ENCODE measurements at places on chromosomes 1 and 21.

GRCh38 chr1:109282497-109282951, 421 bp downstream of the PSRC1 start:
- no peak for DNase-seq

DNA sequence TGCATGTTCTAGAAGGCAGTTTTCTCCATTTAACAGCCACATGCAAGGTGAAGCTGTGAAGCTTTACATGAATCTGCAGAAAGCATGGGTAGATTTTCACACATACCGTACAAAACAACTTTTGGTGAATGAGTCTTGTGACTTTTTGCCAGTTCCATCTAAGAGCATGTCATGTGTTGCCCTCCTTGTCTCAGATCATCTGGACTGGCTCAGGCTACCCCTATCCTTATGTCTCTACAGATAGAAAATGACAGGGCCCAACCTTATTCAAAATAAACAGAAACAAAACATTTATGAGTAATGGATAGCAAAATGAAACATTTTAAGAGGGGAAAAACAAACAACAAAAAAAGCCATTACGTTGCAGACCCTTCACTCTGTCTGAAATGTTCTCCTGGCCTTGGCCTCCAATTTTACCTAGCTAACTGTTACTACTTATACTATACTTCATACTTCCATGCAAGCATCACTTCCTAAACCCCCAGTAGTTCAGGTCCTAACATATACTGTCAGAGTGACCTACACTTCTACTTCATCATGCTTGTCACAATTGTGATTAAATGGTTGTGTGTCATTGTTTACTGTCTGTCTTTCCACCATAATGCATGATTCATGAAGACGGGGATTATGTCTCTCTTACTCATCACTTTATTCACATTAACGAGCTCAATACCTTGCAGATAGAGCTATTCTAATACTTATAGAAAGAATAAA, 39.0 kb downstream of the LRRC8C start:
- no peak for DNase-seq

GRCh38 chr1:21492356-21492625, 16.9 kb upstream of the ALPL start:
- no peak for DNase-seq

DNA sequence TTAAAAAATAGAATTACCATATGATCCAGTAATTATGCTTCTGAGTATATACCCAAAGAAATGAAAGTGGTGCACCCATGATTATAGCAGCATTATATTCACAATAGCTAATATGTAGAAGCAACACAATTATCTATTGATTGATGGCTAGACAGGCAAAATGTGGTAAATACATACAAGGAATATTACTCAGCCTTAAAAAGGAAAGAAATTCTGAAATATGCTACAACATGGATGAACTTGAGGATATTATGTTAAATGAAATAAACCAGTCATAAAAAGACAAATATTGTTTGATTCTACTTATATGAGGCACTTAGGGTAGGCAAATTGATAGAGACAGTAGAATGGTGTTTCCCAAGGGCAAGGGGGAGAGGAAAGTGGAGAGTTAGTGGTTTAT, 80.8 kb downstream of the MAP3K7CL start:
- no peak for DNase-seq

- no peak for DNase-seq
These were observed 198.9 kb downstream of the NTNG1 start for GRCh38 chr1:107339775-107340174.

GRCh38 chr1:229514578-229515275, 6.6 kb upstream of the NUP133 start:
- DNase-seq, result peak; percentile 8

DNA sequence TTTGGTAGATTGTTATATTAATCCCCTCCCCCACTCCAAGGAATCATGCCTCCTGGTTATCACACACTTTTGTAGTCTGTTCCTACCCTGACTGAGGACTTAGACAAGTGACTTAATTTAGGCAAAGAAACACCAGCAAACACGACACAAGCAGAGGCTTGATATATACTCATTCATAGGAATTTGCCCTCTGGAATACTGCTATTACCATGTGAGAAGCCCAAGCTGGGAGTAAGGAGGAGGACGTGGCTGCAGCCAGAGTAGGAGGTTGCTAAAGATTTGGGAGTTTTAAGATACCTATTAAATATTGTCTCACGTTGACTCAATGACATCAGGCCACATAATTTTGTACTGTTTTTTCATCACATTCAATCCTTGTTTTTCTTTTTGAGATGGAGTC, 100.2 kb downstream of the LRRC53 start:
- no peak for DNase-seq

GRCh38 chr1:153698020-153698922, 19.8 kb downstream of the NPR1 start:
- DNase-seq, result no peak

- no peak for DNase-seq
These were observed 29.5 kb downstream of the RRP1B start for GRCh38 chr21:43688906-43689305.

DNA sequence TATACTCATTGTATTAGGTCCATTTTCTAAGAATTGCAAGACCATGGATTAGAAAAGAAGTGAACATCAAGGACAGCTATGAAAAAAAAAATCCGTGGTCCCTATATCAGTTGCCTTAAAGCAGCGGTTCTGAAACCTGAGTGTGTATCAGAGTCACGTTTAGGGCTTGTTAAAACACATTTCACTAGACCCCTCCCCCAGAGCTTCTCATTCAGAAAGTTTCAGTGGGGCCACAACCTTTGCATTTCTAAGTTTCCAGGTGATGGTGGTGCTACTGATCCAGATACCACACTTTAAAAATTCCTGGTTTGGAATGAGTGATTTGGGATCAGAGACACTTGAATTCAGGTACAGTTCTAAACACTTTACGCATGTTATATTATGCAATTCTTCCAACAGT, 96.1 kb upstream of the PRMT6 start:
- no peak for DNase-seq

GRCh38 chr1:66383611-66384010, 150.3 kb upstream of the SGIP1 start:
- no peak for DNase-seq

DNA sequence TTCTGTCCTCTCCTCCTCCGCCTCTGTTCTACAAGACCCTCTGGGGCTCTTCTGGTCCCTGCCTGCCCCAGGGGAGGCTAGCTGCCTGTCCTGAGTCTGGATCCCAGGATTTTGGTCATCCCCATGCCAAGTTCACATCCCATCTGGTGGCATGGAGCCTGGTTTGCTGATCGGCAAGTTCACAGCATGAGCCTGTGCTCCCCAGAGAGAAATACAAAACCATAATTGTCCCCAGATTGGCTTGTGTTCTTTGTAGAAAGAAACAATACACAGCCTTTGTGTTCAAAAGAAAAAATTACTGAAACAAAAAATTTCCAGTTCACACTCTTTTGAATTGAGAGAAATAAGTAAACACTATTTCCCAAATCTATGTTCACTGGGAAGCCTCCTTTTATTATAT, 149.4 kb upstream of the ZC3H12A start:
- no peak for DNase-seq

- DNase-seq, result no peak
These were observed 22.2 kb upstream of the C1orf174 start for GRCh38 chr1:3922201-3922725.

DNA sequence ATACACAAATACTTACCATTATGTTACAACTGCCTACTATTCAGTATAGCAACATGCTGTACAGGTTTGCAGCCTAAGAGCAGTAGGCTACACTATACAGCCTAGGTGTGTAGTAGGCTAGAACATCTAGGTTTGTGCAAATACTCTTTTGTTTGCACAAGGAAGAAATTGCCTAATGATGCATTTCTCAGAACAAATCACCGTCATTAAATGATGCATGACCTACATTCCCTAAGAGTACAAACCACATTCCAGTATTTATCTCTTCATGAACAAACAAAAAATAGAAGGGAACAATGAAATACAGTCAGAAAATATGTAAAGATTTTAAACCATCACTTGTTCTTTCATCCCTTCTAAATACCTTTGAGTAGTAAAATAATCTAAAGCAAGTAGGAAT, 109.7 kb upstream of the HP1BP3 start:
- no peak for DNase-seq

DNA sequence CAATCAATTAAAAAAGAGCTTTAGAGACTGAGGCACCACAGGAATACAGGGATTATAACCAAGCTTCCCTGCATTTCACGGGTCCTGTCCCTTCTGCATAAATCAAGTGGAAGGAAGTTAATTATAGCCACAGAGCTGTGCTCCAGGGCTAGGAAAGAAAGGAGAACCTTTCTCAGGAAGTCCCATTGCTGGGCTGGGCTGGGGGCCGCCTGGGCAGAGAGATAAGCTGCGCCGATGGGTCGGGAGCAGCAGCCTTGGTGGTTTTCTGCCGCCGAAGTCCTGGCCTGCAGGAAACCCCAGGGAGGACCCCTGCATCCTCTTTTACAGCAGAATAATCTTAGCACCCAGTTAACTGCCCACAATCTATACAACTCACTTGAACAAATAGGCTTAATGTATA, 12.6 kb upstream of the CD34 start:
- no peak for DNase-seq

DNA sequence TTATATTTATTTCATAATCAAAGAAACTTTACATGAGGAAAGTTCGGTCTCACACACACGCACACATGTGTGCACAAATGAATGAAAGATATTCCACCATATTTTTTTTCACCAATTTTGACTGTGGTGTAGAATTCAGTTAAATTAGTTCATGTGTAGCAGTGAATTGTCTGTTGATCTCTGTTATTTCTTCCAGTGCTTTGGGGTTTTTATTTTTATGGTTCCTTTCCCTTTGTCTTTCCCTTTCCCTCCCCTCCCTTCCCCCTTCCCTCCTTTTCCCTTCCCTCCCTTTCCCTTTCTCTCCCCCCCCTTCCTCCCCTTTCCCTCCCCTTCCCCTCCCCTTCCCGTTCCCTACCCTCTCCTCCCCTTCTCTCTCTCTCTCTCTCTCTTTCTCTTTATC, 8.9 kb downstream of the RYR2 start:
- no peak for DNase-seq

DNA sequence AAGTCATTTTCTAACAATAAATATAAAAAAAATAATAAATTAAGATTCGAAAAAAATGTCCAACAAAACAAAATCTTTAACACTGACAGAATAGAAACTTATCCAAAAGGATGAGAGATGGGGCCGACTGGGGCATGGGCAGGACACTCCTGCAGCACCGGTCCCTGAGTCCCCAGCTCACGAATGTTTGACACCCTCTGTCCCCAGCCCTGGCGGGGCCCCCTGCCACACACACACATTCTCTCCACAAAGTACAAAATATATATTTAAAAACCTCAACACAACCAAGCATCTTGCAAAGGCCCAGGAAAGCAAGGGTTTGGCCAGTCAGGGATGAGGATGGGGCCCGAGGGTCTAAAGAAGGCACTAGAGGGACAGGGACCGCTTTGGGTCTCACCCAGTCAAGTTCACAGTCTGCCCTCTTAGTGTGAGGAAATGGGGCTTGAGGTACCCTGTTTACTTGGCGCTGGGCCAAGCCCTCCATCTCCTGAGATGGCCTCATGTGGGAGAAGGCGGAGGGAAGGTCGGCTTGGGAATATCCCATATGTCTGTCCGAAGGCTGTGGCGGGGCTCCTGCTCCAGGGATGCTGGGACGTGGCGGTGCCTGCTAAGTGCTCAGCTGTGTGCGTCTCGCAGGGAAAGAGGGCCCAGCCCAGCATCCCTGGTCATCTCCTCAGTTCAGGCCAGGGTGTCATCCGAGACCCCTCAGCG, 31.3 kb downstream of the EPHA2 start:
- no peak for DNase-seq

GRCh38 chr1:94260635-94261387, 23.4 kb upstream of the ARHGAP29 start:
- no peak for DNase-seq

DNA sequence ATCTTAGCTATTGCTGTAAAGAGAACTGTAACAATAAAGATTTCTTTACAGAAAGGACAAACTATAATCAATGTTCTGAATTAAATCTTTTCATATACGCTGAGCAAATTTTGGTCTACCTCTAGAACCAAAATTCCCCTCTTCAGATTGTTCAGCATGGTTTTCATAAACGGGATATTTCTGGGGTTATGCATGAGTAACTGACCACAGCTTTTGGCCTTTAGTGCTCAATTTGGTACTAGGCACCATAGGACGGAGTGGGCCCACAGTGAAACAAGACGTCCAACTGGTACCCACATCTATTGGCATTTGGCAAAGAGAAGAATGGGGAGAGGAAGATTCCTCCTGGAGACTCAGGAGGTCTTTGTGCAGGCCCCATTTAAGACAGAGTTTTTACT, 184.5 kb downstream of the TGFBR3 start:
- DNase-seq, result no peak

- DNase-seq, result no peak
These were observed 34.2 kb downstream of the CAMTA1 start for GRCh38 chr1:6819246-6820040.

DNA sequence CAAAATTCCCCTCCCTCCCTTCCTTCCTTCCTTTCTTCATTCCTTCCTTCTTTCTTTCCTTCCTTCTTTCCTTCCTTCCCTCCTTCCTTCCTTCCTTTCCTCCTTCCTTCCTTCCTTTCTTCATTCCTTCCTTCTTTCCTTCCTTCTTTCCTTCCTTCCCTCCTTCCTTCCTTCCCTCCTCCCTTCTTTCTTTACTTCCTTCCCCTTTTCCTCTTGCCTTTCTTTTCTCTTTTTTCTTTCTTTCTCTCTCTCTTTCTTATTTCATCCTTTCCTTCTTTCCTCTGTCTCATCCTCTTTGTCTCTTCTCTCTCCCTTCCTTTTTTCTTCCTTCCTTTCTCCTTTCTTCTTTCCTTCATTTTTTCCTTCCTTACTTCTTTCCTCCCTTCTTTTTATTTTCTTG, 171.9 kb upstream of the BRINP3 start:
- DNase-seq, result no peak

DNA sequence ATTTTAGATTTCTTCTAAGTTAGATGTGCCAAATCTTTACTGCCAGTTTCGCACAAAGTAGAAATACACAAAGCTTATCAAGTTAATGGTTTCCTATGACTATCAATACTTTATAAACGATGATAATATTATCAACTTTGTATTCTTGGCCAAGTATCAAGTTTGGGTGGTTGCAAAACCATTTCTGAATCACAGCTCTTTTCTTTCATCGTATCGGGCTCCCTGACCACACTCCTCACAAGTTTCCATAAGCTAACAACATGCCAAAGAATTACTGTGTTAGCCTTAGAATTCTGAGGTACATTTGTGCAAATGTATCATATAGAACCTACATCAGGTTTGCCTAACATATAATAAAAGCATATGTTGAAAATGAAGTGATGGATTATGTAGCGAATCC, 311.0 kb downstream of the KCTD3 start:
- DNase-seq, result no peak

DNA sequence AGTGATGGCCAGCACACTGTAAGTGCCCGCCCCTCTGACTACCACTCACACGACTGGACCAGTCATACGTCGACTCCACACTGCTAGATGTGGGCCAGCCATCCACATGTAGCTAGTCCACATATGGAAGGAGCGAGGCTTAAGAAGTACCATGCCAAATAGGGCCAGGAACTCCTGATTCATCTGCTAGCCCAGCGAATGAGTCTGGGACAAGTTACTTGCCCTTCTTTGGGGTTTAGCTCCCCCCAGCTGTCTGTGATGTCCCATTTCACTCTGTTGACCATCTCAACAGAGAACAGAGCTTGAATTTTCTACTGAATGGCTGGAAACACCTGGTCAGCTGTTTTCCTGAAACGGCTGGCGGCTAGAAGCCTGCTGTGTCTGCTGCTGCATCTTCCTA, 5.8 kb downstream of the CSRP1 start:
- no peak for DNase-seq

Data from stimulated activated CD8-positive, alpha-beta memory T cell treated with anti-CD3 and anti-CD28 coated beads, Interleukin-4, amount 100 ng/mL, for 1 hour (primary cell).